Hematopoietic multipotent progenitor cell (in vitro differentiated cells): ENCODE measurements at places on chromosomes 1 and 21. TPM values are rescaled to one million over a fixed set of nuclear protein-coding genes. Genes with fewer than 3 reads are reported as not detected.
A peak's percentile ranks its signal among the peaks of the same experiment; 100 is the strongest.

GRCh38 chr1:104266612-104267011, 516.9 kb downstream of the AMY1C start:
- no peak for DNase-seq

- DNase-seq = no peak
Observed at GRCh38 chr1:69070660-69071373, 496.9 kb upstream of the LRRC7 start.

DNA sequence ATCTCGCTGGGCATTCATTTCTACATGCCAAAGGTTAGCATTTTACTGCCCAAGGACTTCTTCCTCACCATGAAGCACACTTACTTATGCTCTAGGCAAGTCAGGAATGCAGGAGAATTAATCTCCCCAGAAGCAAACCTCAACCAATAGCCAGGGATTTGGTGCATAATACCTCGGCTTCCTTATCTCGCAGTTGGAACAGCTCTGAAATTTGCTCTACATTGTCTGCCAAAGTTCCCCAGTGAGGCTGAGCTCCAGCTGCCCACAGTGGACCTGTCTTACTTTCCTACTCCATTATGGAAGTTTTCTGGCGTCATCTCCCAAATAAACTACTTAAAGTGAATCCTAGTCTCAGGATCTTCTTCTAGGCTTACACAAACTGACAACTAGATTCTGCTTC, 57.6 kb upstream of the PPM1J start:
- DNase-seq = no peak

- peak; percentile 73 for DNase-seq
Observed at GRCh38 chr1:93317207-93317606, 28.5 kb upstream of the DR1 start.

- no peak for DNase-seq
Observed at GRCh38 chr1:244104309-244105060, 53.4 kb downstream of the ZBTB18 start.

- no peak for DNase-seq
Observed at GRCh38 chr1:245255783-245256182, 101.0 kb downstream of the KIF26B start.

NR0B2 gene
- total RNA-seq = not detected

TEDDM1 gene
- total RNA-seq = not detected

ZNF648 gene
- total RNA-seq = under 0.01 TPM

KRTAP19-5 gene
- not detected for total RNA-seq
